A673 (cell line): ENCODE measurements at places on chromosomes 3 and 15. TPM values are rescaled to one million over a fixed set of nuclear protein-coding genes. Genes with fewer than 3 reads are reported as not detected.

- no peak overlapping the region for H3K4me3 ChIP-seq
- H3K4me1 ChIP-seq: no peaks in the 10 kb centered on the region
- no peaks in the 10 kb centered on the region for H3K27me3 ChIP-seq
- H3K27ac ChIP-seq: no peak overlapping the region
- DNase-seq: no peak
- H3K36me3 ChIP-seq: no peaks in the 10 kb centered on the region
These were observed 328.9 kb downstream of the THSD4 start for GRCh38 chr15:71444032-71444810.

The ANP32A gene
- 331 and 370 TPM in 2 replicates for total RNA-seq

The GMNC gene
- total RNA-seq: 1.9 and 3.7 TPM in 2 replicates

DNA sequence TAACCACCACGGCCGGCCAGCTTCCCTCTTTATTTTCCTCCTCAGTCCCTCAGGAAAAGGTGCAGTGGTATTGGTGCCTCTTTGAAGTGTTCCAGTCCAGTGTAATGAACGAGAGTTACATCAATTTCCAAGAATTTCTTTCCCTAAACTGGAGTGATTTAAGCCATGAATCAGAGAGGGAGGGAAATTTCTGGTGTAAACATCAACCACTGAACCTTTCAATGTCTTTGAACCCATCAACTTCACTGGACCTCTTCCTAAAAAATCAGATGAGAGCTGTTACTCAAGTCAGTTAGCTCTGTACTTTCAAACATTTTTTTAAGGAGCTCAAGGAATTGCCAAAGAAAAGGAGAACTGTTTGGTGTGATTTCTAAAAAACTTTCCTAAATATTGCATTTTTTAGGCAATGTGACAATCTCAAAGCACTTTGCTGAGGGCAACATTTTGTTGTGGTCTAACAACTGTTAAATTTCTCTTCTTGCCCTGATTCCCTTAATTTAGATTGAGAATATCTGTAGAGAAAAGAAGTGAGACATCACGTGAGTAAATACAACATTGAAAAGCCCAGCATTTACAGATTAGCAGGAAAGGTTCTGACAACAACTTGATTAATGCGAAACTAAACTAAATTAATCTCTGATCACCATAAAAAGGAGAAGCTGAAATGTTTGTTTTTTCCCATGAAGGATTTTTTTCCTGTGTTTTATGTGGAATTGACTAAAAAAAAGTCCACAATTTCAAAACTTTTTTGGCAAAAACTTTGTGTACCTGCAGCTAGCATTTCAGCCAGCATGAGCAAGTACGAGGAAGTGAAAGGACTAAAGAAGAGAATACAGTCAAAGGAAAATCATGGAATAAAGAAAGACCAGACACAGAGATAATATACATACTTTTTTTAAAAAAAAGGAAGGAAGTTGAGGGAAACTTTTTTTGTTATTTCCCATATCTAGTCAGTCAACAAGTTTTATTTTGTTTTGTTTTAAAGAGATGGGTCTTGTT is 9.1 kb upstream of the DAZL start:
- no peak for DNase-seq
- H3K27me3 ChIP-seq: no peaks in the 10 kb centered on the region
- H3K4me3 ChIP-seq: no peak overlapping the region
- H3K36me3 ChIP-seq: no peaks in the 10 kb centered on the region

The ZNF662 gene
- total RNA-seq: not detected in 2 replicates

DNA sequence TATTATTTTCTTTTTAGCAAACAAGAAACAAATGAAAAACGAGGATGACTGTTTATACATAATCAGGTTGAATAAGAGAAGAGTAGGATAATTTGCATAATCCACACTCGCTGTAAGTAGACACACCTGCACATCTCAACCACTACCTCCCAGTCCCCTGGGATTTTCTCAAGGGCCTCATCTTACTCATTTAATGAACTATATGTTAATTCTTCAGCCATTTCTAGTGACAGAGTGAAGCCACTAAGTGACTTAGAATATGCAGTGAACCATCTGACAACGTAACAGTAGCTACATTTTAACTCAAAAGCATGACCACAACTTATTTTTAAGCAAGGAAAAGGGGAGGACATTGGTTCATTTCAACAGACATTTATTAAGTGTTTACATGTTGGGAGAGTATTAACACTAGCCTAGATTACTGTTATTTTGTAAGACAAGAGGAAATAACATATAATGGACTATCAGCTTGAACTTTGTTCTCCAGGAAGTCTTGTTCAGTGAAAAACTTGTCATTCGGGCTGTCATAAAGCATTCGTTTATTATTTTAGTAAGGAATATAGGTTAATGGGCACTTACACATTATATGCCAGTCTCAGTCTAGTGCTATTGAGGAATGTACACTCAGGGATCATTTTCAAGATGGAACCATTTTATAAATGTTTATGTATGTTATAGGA is 173.0 kb upstream of the ROBO2 start:
- no peak overlapping the region for H3K27ac ChIP-seq
- no peaks in the 10 kb centered on the region for H3K27me3 ChIP-seq
- no peak for DNase-seq
- no peak overlapping the region for H3K4me3 ChIP-seq
- no peaks in the 10 kb centered on the region for H3K4me1 ChIP-seq

The SPINT1 gene
- 1.9 and 3.3 TPM in 2 replicates for total RNA-seq

The PCLAF gene
- total RNA-seq: 138 TPM in 2 replicates

- H3K36me3 ChIP-seq: no peaks in the 10 kb centered on the region
- peaks cover 19% of the 10 kb centered on the region for H3K4me1 ChIP-seq
- H3K27ac ChIP-seq: no peak overlapping the region
- no peaks in the 10 kb centered on the region for H3K27me3 ChIP-seq
These were observed 447.7 kb upstream of the DPPA4 start for GRCh38 chr3:109784852-109785631.

- H3K4me1 ChIP-seq: no peaks in the 10 kb centered on the region
- DNase-seq: peak; percentile 64
- no peak overlapping the region for H3K27ac ChIP-seq
- no peaks in the 10 kb centered on the region for H3K27me3 ChIP-seq
- H3K36me3 ChIP-seq: no peaks in the 10 kb centered on the region
- H3K4me3 ChIP-seq: no peak overlapping the region
These were observed 29.0 kb upstream of the BCL6 start for GRCh38 chr3:187774185-187774789.

The FANCD2OS gene
- total RNA-seq: not detected in 2 replicates

The SLC22A13 gene
- 0.66 and 1.1 TPM in 2 replicates for total RNA-seq

The EPHB1 gene
- 0.11 and 0.61 TPM in 2 replicates for total RNA-seq

- peaks cover 64% of the 10 kb centered on the region for H3K27me3 ChIP-seq
- DNase-seq: no peak
- no peaks in the 10 kb centered on the region for H3K36me3 ChIP-seq
- H3K27ac ChIP-seq: no peak overlapping the region
These were observed 1.6 kb upstream of the ACTC1 start for GRCh38 chr15:34796847-34797435.

GRCh38 chr3:45760878-45761711 is 35.2 kb downstream of the SLC6A20 start:
- no peak overlapping the region for H3K27ac ChIP-seq
- H3K27me3 ChIP-seq: no peaks in the 10 kb centered on the region
- DNase-seq: peak; percentile 23
- no peaks in the 10 kb centered on the region for H3K36me3 ChIP-seq
- H3K4me1 ChIP-seq: no peaks in the 10 kb centered on the region
- H3K4me3 ChIP-seq: no peak overlapping the region

- no peak overlapping the region for H3K4me3 ChIP-seq
These were observed 186.9 kb upstream of the STAC start for GRCh38 chr3:36193448-36193847.

The CCR8 gene
- total RNA-seq: not detected in 2 replicates

- no peak for DNase-seq
- H3K4me3 ChIP-seq: no peak overlapping the region
- H3K27ac ChIP-seq: no peak overlapping the region
- no peaks in the 10 kb centered on the region for H3K27me3 ChIP-seq
- no peaks in the 10 kb centered on the region for H3K4me1 ChIP-seq
These were observed 64.1 kb upstream of the MYO5C start for GRCh38 chr15:52359722-52360121.

DNA sequence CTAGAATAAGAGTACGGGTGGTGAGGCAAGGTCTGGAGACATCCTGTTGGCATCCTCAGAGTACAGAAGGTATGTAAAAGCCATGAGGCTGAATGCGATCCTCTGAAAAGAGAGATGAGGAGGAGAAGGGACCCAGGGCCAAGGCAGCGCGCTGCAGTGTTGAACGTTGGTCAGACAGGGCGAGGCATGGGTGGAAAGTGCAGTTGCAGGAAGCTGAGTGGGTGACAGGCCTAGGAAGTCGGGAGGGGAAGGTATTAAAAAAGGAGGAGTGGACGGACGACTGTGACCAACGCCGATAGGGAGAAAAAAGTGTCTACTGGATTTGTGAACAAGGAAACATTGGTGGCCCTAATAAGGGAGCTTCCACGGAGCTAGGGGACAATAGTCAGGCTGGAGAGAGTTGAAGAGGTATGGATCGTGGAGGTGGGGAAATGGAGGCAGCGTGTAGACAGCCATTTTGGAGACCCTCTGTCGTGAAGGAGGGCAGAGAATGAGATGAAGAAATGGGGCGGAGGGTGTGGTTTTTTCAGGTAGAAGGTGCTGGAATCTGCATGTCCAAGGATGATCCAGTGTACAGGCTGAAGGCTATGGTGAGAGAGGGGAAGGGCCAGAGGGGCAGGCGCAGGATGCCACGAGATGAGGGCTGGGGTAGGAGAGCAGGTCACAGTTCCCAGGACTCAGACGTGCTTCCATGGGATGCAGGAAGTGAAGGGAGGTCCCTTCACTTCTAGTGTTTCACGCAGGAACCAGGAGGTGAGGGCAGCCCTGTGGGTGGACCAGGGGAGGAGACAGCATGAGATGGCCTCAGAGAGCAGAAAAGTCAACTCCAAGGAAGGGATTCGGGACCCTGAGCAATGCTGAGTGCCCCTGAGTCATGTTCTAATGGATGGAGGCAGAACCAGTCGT is 115.9 kb downstream of the ASB7 start:
- H3K36me3 ChIP-seq: no peaks in the 10 kb centered on the region
- no peak overlapping the region for H3K27ac ChIP-seq
- H3K4me3 ChIP-seq: no peak overlapping the region
- DNase-seq: no peak
- no peaks in the 10 kb centered on the region for H3K4me1 ChIP-seq
- no peaks in the 10 kb centered on the region for H3K27me3 ChIP-seq

The NPAP1 gene
- total RNA-seq: not detected in 2 replicates

DNA sequence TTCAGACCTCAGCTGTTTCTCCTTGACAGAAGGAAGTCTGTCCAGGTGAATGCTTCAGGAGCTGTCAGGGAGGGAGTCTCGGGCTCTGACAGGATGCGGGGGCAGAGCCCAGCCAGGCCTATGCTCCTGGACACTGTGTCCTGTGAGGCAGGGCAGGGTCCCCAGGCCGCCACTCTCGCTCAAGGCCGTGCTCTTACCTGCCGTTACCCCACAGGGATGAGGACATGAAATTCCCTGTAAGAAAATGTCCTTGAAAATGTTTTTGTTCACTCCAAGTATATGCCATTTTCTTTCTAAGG is 63.9 kb downstream of the BOC start:
- H3K4me3 ChIP-seq: no peak overlapping the region
- H3K27me3 ChIP-seq: no peaks in the 10 kb centered on the region
- no peak overlapping the region for H3K27ac ChIP-seq
- DNase-seq: no peak
- no peaks in the 10 kb centered on the region for H3K36me3 ChIP-seq

DNA sequence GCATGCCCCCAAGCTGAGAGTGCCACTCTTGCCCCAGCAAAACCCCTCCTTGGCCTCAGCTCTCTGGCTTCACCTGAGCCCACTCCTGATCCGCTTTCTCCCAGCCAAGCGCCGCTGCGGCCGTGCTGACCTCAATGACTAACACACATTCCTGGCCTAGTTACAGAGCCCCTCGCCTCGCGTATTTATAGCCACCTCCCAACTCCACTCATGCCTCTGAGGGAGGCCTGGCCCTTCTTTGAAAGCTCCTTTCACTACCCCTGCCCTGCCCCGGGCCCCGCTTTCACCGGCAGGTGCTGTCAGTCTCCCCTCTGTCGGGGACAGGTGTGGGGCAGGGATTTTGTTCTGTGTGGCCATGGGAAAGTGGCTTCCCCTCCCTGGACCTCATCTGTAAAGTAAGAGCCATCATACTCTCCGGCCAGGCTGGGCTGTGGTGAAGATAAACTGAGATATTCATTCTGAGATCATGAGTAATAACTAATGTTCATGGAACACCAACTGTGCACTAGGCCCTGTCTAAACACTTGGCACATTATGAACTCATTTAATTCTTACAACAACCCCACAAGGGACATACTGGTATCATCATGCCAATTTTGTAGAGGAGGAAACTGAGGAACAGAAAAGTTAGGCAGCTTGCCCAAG is 13.2 kb upstream of the ATP2B2 start:
- no peaks in the 10 kb centered on the region for H3K36me3 ChIP-seq
- no peak overlapping the region for H3K4me3 ChIP-seq
- no peaks in the 10 kb centered on the region for H3K4me1 ChIP-seq
- no peak overlapping the region for H3K27ac ChIP-seq
- H3K27me3 ChIP-seq: peaks cover 24% of the 10 kb centered on the region

GRCh38 chr3:133447750-133448477 is 48.1 kb downstream of the BFSP2 start:
- no peaks in the 10 kb centered on the region for H3K36me3 ChIP-seq
- H3K4me3 ChIP-seq: no peak overlapping the region
- DNase-seq: no peak
- H3K27me3 ChIP-seq: no peaks in the 10 kb centered on the region
- peaks cover 4% of the 10 kb centered on the region for H3K4me1 ChIP-seq
- no peak overlapping the region for H3K27ac ChIP-seq

- no peaks in the 10 kb centered on the region for H3K4me1 ChIP-seq
- H3K36me3 ChIP-seq: no peaks in the 10 kb centered on the region
- H3K4me3 ChIP-seq: no peak overlapping the region
- DNase-seq: peak; percentile 18
These were observed 387.9 kb downstream of the ZIC1 start for GRCh38 chr3:147797095-147797494.

DNA sequence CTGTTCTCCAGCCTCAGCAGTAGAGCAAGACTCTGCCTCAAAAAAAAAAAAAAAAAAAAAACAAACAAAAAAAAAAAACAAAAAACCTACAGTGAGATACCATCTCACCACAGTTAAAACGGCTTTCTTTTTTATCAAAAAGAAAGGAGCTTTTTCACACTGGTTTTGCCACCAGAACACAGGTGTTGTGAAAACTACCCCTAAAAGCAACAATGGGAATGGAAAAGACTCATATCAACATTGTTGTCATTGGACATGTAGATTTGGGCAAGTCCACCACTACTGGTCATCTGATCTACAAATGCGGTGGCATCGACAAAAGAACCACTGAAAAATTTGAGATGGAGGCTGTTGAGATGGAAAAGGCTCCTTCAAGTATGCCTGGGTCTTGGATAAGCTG is 24.8 kb upstream of the SLC25A38 start:
- H3K36me3 ChIP-seq: no peaks in the 10 kb centered on the region
- H3K27me3 ChIP-seq: peaks cover 2% of the 10 kb centered on the region
- no peaks in the 10 kb centered on the region for H3K4me1 ChIP-seq
- no peak for DNase-seq

The TGM5 gene
- total RNA-seq: not detected in 2 replicates

- H3K36me3 ChIP-seq: no peaks in the 10 kb centered on the region
- no peak overlapping the region for H3K4me3 ChIP-seq
- no peak overlapping the region for H3K27ac ChIP-seq
- no peak for DNase-seq
- no peaks in the 10 kb centered on the region for H3K27me3 ChIP-seq
- H3K4me1 ChIP-seq: peaks cover 20% of the 10 kb centered on the region
These were observed 38.3 kb downstream of the LRRFIP2 start for GRCh38 chr3:37136067-37136466.

- H3K36me3 ChIP-seq: peaks cover 53% of the 10 kb centered on the region
- peak; percentile 51 for DNase-seq
- H3K27ac ChIP-seq: peak overlapping the region; percentile 94
- peak overlapping the region; percentile 72 for H3K4me3 ChIP-seq
- H3K4me1 ChIP-seq: peaks cover 10% of the 10 kb centered on the region
These were observed 47.8 kb downstream of the OIP5 start for GRCh38 chr15:41284427-41285177.

The SAMMSON gene
- total RNA-seq: not detected in 2 replicates
